ENCODE measurements at places on chromosomes 1 and 21. TPM values are rescaled to one million over a fixed set of nuclear protein-coding genes. Genes with fewer than 3 reads are reported as not detected.

DDI2 gene
- 3.0 TPM for polyA plus RNA-seq

ATXN7L2 gene
- 5.7 TPM for polyA plus RNA-seq

B3GALT2 gene
- polyA plus RNA-seq = under 0.01 TPM

DCLRE1B gene
- 1.8 TPM for polyA plus RNA-seq

DNA sequence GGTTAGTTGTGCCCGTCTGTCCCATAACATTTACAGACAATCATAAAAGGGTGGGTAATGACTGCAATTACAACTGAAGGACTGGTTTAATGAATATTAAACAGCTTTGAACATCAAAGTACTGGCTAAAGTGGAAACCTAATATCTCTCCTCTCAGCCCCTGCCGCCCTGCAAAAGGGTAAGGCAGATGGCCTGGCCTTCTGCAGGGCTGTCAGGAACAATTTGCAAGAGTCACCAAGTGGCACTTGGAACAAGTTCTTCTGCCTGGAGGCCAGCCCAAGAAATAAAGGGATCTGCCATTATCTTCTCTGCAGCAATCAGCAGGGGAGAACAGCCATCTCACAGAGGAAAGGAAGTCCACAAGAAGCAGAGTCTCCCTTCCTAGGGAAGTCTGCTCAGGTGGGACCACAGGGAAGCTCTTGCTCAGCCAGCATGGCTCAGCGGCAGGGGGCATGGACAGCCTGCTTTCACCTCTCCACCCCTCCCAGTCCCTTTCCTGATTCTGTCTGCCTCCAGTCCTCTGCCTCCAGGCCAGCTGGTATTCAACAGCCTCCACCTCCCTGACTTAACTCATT, 96.1 kb downstream of the TRABD2B start:
- no peak for DNase-seq
- no peaks in the 10 kb centered on the region for H3K36me3 ChIP-seq
- H3K27ac ChIP-seq = no peak overlapping the region
- no peaks in the 10 kb centered on the region for H3K27me3 ChIP-seq
- H3K4me1 ChIP-seq = no peaks in the 10 kb centered on the region
- no peak overlapping the region for H3K4me3 ChIP-seq

DNA sequence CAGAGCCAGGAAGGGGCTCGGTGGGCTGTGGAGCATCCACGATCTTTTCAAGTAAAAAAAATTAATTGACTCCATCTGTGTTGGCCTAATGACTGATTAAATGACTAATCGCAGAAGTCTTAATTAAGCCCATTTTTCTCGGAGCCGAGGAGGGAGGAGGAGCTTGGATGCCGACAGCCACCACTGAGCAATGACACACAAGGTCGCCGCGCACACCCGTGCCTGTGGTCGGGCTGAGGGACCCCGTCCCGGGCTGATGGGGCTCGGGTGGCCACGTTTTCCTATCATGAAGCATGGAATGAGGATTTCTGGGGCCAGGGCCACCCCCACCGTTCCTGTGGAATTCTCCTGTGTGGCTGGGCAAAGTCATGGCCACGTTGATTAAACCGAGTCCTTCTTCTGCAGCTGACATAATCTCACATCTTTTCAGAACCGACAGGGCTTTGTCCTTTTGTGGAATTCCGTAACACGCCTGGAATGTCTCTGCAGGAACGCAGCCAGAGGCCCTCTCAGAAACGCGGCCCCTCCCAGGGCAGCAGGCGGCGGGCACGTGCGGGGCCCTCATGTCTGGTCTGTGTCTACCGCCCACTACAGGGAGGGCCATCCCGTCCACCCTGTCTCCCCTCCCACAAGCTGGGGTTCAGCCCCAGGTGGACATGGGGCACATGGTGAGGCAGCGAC, 60.7 kb downstream of the MORN1 start:
- no peaks in the 10 kb centered on the region for H3K4me1 ChIP-seq
- DNase-seq = peak; percentile 88
- H3K27me3 ChIP-seq = no peaks in the 10 kb centered on the region
- H3K27ac ChIP-seq = peak overlapping the region; percentile 67

DNA sequence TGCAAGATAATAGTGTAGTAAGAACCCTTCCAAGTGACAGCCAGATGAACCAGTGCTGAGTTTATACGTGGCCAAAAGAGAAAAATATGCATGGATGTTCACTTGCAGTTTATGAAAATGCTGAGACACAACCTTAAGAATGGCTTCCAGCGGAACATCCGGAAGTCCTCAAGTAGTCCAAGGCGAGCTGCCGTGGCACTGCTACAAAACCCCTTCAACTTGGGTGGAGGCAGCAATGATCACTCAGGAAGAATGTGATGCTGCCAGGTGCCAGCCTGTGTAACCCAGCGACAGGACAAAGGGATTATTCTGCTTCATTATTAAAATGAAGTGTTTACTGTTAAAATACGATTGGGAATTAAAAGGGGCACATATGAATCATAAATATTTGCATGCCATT, 179.6 kb downstream of the RUNX1 start:
- H3K27ac ChIP-seq = no peak overlapping the region
- DNase-seq = no peak
- H3K4me1 ChIP-seq = no peaks in the 10 kb centered on the region
- no peaks in the 10 kb centered on the region for H3K27me3 ChIP-seq

- no peaks in the 10 kb centered on the region for H3K4me1 ChIP-seq
- no peaks in the 10 kb centered on the region for H3K27me3 ChIP-seq
- H3K36me3 ChIP-seq = no peaks in the 10 kb centered on the region
- H3K27ac ChIP-seq = peak overlapping the region; percentile 99
These were observed 709 bp downstream of the ZNF644 start for GRCh38 chr1:91020967-91021685.

DNA sequence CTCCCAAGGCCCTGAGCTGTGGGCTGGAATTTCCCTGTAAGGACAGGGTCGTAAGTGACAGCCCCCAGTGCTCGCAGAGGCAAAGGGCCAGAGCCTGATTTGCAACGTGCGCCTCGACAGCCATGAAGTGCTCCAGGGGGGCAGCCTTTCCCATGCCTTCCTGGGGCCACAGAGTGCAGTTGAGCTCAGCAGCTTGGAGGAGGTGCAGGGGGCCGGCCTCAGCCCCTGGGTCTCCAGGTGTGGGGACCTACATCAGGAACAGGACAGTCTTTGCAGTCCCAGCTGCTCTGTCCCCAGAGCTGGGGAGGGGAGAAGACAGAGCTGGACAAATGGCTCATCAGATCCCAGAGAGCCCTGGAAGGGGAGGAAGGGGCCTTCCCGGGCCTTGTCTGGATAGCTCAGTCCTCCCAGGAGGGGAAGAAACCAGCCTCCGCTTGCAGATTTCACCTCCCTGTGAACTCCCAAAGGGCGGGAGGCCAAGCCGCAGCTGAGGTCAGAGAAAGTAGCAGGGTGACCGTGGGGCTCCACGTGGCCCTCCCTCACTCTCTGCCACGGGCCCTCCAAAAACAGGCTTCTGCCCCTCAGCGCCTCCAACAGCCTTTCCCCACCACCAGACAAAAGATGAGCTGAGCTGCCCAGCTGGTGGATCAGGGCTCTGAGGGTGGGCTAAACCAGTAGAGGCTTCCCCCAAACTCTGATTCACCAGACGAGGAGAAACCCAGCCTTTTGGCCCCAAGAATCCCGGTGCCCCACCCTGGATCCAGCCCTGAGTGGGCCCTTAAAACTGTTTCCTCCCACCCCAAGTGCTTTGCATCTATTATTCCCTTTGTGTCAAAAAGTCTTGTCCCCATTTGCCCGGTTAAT, 76.5 kb downstream of the DHRS3 start:
- no peaks in the 10 kb centered on the region for H3K36me3 ChIP-seq
- peak; percentile 88 for DNase-seq
- H3K4me1 ChIP-seq = peaks cover 35% of the 10 kb centered on the region
- H3K27me3 ChIP-seq = no peaks in the 10 kb centered on the region
- H3K4me3 ChIP-seq = no peak overlapping the region
- peak overlapping the region; percentile 89 for H3K27ac ChIP-seq

DNA sequence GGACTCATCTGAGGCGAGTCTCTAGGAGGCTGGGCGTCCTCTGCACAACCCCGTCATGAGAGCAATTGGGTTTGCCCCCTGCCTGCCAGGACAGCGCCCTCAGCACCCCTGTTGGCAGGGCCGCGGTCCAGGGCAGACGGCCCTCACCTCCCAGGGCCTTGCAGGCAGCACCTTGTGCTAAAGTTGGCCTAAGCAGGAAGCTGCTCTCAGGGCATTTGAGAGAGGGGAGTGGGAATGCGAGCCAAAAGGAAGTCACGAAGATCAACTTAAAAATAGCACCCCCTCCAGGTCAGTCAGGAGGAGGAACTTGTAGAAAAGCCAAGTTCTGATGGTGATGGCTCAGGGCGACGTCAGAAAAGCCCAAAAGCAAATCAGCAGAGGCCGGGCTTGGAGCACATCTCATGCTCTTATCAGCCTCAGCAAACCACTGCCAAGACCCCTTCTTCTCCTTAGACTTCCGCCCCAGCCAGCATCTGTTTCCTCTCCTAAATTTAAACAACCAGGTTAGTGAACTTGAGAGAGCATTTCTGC, 12.6 kb upstream of the ADORA3 start:
- H3K36me3 ChIP-seq = no peaks in the 10 kb centered on the region
- peaks cover 46% of the 10 kb centered on the region for H3K4me1 ChIP-seq
- H3K4me3 ChIP-seq = peak overlapping the region; percentile 45
- peak overlapping the region; percentile 76 for H3K27ac ChIP-seq

GRCh38 chr21:31647650-31648049, 11.8 kb upstream of the SOD1 start:
- no peak overlapping the region for H3K4me3 ChIP-seq
- H3K27ac ChIP-seq = no peak overlapping the region
- DNase-seq = no peak
- H3K4me1 ChIP-seq = no peaks in the 10 kb centered on the region
- no peaks in the 10 kb centered on the region for H3K36me3 ChIP-seq

- H3K4me1 ChIP-seq = no peaks in the 10 kb centered on the region
- H3K27me3 ChIP-seq = no peaks in the 10 kb centered on the region
- no peaks in the 10 kb centered on the region for H3K36me3 ChIP-seq
- no peak for DNase-seq
These were observed 106.9 kb upstream of the SERBP1 start for GRCh38 chr1:67536957-67537666.

Data from sigmoid colon (tissue), 7 donors.